ENCODE measurements at places on chromosomes 5 and 9. TPM values are rescaled to one million over a fixed set of nuclear protein-coding genes. Genes with fewer than 3 reads are reported as not detected.

GRCh38 chr5:125679522-125679921 is 743.7 kb upstream of the GRAMD2B start:
- no peak for DNase-seq

DNA sequence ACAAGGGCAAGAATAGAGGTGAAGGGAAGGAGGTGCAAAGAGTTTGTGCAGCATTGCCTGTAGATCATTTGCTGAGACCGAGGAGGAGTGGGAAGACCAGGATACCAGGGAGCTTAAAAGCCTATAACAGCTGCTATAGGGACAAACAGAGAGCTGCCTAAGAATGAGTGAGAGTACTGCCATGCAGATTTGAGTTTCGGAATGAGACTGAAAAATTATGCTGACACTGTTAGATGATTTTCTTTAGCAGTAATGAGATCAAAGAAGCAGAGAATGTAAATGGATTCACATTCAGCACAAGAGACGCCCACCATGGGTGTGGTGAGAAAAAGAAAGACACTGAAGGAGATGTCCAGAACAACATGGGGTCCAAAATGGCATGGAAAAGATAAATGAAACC is 69.7 kb downstream of the EPB41L4A start:
- no peak for DNase-seq

- no peak for DNase-seq
These were observed 1171.6 kb upstream of the CDH18 start for GRCh38 chr5:21159510-21160059.

DNA sequence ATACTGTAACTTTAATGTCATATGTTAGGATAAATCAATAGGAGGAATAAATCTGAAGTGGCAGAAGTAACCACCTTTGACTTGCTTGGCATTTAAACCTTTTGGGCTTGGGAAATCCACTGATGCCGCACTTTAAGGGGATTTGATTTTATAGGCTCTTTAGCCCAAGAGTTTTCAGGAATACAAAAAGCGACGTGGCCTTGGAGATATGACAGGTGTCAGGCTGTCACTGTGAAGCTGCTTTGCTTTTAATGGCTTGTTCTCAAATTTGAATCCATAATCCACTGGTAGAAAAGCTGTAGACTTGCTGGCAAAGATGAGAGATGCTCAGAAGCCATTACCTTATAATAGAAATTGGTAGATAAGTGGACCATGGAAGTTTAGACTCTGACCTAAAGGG is 71.6 kb downstream of the GABRG2 start:
- DNase-seq, result no peak

DNA sequence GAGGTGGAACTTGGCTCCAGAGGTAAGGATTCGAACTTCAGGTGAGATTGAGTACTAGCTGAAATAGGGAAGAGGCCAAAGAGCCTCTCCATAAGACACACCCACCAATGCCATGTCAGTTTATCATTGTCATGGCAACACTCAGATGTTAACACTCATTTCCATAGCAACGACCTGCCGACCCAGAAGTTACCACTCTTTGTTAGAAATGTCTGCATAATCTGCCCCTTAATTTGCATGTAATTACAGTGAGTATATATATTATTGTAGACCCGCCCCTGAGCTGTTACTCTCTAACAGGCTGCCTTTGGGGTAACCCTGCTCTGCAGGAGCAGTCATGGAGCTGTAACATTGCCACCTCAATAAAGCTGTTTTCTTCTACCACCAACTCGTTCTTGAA is 10.2 kb upstream of the NTRK2 start:
- no peak for DNase-seq

DNA sequence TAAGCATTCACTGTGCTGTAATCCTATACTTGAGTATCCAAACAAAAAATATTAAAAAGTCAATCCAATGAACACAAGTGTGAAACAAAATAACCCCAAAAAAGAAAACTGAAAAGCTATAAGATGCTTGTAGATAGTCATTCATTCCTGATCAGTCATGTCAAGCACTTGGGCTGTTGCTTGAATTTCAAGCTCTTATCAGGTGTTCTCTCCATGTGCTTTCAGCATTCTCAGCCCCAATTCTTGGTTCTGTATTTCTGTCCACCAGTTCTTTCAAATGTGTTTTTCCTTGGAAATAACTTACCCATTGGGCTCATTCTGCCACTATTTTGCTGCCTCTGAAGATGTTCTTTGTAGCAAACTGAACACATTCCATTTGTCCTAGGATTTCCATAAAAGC is 4.7 kb downstream of the ZFAND5 start:
- no peak for DNase-seq

DNA sequence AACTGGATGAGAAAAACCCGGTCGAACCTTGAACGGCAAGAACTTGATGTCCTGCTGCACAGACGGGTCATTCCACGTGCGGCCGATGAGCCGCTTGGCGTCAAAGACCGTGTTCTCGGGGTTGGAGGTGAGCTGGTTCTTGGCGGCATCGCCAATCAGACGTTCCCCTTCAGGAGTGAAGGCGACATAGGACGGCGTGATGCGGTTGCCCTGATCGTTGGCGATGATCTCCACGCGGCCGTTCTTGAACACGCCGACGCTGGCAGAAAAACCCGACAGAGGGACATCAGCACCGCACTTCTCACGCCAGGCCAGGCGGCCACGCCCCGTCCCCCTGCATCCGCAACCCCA is 519 bp downstream of the HSPA5 start:
- DNase-seq, result no peak

- DNase-seq, result no peak
These were observed 150.6 kb upstream of the ATP10B start for GRCh38 chr5:161002571-161003074.

- DNase-seq, result no peak
These were observed 114.8 kb downstream of the FGF18 start for GRCh38 chr5:171534043-171534895.

DNA sequence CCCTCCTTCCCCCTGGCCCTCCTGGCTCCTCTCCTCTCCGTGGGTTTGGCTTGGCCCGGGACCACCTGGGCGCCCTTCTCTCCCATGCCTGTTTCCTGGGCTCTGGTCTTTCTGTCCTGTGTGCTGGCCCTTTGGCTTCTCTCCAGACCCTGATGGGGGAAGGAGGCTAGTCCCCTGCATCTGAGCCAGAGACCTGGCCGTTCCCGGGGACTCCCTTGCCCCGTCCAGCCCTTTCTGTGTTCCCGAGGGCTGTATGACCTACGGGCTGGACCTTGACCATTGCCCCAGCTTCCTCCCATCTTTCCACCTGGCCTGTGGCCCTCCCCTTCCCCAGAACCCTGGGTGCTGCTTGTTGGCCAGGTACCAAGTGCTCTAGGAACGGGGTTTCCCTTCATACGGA is 8.4 kb downstream of the NELFB start:
- DNase-seq, result no peak

DNA sequence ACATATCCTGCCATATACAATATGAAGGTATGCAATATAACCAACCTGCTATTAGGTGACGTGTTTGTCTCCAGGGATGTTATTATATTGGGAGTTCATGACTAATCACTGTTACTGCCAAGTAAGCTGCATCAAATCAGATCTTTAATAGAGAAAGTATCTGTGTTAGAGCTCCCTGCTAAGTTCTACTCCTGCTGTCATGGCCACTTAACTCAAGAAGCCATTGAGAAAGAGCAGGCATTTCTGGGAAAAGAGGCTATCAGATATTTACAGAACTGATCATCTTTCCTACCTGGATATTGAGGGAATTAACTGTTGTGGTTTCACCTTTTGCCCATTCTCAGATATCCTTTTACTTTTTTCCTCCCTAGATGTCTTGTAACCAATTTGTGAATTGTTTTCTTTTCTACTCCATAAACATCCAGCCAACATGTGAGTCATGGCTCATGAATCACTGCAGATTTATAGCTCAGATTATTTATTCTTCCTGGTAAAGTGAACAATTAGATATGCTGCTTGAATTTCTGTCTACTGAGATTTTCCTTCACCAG is 634.8 kb upstream of the FAM174A start:
- DNase-seq, result no peak

Gene RIOK2
- polyA plus RNA-seq, result 51.4 TPM

Gene BARHL1
- not detected for polyA plus RNA-seq

Measured in right lung (tissue), 10 donors.